Stimulated activated CD4-positive, alpha-beta T cell treated with anti-CD3 and anti-CD28 coated beads, Interleukin-15, amount 100 ng/mL, for 24 hours (primary cell): ENCODE measurements at places on chromosomes 13 and 19.

DNA sequence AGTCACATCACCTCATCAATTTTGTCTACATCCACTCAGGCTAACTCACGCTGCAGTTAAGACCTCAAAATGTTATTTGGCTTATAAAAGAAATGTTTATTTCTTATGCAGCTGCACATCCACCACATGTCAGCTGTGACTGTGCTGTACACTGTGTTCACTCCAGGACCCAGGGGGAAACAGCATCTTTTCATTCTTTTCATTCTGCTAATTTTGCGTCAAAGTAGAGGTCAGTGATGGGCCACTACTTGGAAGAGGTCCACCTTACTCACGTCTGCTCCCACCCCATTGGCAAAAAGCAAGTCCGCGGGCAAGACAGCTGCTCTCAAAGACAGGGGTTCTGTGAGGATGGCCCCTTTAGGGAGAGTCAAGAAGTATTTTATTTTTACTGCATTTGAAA is 4.5 kb upstream of the DCT start:
- no peak for DNase-seq

- peak; percentile 90 for DNase-seq
Observed at GRCh38 chr19:1266129-1266915, 2.8 kb upstream of the CIRBP start.

DNA sequence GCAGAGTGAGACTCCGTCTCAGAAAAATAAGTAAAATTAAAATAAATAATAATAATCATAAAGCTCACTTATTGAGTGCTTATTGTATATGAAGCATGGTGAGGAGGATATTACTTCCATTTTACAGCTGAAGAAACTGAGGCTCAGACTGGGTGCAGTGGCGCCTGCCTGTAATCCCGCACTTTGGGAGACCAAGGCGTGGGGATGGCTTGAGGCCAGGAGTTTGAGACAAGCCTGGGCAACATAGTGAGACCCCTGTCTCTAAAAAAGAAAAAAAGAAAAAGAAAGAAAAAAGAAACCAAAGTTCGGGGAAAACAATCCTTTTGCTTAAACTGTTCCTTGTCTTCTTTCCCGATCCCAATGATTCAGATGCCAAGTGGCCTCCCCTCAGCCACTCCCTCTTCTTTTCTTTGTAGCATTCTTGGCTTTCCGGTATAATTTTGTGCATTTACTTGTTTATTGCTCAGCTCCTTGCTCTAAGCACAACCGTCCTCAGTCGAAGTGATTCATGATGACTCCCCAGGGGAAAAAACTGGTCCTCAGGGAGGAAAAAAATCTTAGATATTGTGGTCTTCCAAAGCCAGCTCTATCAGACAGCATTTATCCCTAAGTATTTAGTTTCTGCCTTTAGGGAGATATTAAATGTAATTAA is 965 bp upstream of the EIF3G start:
- no peak for DNase-seq

- no peak for DNase-seq
Observed at GRCh38 chr13:35279500-35279899, 197.0 kb downstream of the MAB21L1 start.

DNA sequence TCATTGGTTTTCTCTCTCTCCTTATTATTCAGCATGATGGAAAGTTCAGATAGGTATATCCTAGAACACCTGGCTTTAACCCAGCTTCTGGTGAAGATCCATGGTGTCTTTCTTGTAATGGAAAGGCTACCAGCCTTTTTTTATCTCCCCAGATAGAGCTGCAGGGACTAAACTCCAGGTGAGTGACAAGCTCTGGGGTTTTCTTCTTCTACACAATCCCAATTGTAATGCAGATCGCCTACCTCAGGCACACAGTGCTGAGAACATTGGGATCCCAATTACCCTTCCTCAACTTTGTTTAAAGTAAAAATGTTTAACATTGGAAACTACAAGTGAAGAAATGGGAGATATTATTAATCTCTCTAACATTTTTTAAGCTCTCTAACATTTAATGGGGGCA is 1851.7 kb downstream of the PCDH9 start:
- DNase-seq: no peak

GRCh38 chr19:18649371-18650020 is 12.7 kb downstream of the KLHL26 start:
- no peak for DNase-seq

DNA sequence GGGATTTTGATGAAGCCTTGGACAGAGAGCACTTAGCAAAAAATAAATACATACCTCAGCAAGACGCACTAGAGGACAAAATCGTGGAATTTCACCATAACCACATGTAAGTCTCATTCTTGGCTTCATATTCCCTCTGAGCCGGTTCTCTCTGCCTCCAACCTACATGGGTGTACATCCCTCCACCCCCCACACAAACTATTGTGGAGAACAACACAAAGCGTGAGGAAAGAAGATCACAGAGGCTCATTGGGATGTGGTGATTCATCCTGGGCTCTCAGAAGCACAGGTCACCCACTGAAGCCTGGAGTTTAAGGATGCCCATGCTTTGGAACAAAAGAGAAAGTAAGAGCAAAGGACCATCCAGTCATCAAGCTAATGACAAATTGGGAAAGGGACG is 192.2 kb downstream of the STK24 start:
- DNase-seq: no peak

DNA sequence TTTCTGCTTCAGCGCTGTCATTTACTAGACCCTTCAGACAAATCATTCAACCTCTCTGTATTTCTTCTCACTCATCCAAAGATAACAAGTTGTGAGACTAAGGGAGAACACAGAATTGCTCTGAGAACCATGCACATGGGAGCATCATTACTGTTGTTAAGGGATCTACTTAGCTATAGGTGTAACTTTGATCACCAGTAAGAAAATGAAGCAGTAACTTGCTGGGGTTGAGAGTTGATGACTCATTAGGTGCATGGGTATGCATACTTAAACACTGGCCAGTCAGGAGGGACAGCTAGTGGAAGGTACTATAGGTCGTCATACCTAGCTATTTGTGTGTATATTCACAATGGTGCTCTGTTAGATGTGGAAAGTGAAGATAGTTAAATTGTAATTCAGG is 61.5 kb downstream of the B3GLCT start:
- DNase-seq: no peak

DNA sequence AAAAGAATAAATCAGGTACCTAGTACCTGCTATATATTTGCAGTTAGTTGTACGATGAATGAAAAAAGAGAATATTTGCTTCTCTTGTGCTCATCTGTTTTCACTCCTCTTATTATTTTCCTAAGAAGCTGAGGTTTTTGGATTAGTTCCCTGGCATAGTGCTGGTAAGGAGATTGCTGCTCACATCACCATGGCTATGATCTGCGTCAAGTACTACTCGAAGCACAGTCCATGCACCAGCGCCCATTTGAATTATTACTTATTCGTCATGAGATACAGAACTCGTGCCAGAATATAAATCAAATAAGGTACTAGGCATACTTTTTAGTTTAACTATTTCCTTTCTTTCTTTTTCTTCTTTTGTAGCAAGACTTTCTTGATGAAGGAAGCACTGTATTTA is 7.1 kb downstream of the SERTM1 start:
- no peak for DNase-seq

DNA sequence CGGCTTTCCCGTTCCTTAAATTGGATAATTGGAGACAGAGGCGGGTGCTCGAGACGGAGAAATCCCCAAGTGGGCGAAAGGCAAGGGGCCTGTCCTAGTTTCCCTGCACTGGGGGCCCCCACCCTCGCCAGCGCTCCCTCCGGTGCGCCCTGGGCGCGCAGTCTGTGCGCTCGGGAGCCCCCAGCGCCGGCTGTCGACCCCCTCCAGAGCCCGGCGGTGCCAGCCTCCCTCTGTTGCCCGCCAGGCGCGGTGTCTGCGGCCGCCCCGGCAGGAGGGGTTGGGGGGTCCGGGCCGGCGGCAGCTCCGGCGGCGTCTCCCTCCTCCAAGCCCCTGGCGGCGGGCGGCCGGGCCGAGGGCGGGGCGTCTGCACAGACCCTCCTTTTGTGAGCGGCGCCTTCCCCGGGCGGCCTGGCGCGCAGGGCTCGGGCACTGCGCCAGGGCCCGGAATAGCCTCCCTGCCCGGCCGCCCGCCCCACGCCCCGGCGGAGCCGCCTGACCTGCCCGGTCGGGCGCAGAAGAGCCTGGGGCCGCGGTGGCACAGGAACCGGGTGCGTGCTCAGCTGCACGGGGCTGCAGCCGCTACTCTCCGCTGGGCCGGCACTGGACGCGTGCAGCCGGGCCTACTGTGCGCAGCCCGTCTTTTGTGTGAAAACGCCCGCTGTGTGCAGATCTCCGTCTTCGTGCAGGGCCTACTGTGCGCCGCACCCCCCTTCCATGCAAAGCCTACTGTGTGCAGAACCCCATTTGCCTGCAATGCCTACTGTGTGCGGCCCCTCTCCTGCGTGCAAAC is 13.2 kb downstream of the GADD45B start:
- DNase-seq: peak; percentile 39

GRCh38 chr19:12912571-12912970 is 6.5 kb downstream of the SYCE2 start:
- DNase-seq: no peak

DNA sequence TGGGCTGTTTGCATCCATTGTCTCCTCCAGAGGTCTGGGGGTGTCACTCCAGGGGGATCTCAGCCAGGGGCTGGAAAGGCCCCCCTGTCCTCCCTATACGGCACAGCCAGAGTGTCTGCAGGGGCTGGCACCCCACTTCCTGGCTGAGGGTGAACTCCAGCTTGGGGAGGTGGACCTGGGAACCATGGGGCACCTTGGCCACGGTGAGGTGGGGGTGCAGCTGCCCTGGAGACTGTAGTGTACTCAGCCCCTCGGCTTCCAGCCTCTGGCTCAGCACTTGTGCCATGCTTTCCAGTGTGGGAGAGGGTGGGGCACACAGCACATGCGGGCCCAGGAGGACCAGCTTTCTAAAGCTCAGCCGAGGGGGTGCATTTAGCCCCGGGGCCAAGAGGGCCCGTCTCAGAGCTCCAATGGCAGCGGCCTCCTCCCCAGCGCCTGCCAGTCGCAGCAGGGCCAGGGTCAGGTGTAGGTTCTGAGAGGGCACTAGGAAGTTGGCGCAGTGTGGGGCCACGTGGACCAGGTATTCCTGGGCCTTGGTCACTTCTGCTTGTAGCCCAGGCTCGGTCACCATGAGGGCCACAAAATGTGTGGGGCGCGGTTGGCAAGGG is 1.4 kb downstream of the LENG9 start:
- DNase-seq: no peak

DNA sequence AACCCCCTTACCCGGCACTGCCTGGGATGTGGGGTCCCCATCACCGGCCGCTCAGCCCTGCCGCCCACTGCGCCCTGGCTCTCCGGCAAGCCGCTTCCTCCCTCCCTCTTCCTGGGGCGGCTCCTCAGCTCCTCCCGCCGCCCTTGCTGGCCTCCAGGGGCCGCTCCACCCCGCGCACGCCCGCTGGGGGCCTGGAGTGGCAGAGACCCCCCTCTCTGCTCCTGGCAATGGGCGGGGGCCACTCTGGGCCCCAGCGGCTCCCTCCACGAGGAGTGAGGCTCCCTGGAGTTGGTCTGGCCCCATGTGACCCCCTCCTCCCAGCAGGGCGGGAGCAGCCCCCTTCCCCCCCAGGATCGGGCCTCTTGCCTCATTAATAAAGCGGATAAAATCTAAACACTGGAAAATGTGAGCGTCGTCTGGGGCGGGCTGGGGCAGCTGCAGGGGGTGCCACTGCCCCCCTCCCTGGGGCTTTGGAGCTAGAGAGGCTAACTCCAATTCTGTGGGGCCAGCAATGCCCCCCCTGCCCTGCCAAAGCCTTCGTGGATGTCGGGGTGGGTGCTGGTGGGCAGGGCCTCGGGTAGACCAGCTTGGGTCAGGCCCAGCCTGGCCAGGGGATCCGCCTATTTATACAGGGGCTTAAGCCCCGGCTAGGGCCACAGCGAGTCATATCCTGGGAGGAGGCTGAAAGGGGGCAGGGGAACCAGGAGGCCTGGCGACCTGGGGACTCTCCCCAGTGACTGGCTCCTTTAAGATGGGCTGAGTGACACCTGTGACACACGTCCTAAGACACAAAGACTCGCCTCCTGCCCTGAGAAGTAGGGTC is at the start of gene PTGER1:
TSS of gene PTGER1 (minus strand) at position 104 of the 823 bp plus-strand sequence. CDS start 1,034 bp downstream, outside the sequence.
- DNase-seq: peak; percentile 58

DNA sequence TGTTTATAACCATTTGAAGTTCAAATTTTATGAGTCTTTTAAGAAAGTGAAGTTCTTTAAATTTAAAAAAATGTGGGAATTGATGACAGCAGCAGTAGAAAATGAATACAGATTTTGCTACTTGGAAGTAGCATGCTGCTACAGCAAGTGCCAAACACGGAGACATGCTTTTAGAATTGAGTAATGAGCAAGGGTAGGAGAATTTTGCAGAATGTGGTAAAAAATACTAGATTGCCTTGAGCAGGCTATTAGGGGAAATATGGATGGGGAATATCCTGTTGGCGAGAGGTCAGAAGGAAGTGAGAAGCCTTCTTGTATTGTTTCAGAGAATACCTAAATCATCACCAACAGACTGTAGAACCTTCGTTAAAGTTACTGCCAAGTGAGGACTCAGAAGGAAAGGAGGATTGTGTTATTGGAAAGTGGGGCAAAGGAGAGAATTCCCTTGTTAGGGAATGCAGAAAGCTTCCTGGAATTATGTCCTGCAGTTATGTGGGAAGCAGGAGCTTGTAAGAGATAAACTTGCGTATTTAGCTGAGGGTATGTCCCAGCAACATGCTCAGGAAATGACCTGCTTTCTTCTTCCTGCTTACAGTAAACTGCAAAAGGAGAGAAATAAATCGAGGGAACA is 32.4 kb upstream of the OXGR1 start:
- DNase-seq: no peak

DNA sequence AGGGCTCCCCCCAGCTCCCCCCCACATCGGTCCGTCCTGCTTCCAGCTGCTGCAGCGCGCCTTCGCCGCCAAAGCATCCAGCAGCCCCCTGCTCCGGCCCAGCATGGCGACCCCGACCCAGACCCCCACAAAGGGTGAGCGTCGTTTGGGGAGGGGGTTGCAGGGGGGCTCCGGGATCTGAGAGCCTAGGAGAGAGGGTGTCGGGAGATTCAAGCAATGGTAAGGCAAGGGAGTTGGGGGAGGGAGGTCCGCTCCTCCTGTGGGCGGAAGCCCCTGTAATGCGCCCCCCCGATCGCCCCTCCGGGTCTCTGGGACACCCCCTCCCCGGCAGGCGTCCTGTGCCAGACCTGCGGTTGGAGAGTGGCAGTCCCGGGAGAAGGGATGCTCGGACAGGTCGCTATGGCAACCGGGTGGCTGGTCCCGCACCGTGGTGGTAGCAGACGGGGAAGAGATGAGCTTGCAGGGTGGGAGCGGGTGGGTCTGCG is at the start of gene FXYD7:
TSS of gene FXYD7 (plus strand) at position 25 of the 485 bp plus-strand sequence. CDS start at position 104, 79 bp downstream.
- no peak for DNase-seq

DNA sequence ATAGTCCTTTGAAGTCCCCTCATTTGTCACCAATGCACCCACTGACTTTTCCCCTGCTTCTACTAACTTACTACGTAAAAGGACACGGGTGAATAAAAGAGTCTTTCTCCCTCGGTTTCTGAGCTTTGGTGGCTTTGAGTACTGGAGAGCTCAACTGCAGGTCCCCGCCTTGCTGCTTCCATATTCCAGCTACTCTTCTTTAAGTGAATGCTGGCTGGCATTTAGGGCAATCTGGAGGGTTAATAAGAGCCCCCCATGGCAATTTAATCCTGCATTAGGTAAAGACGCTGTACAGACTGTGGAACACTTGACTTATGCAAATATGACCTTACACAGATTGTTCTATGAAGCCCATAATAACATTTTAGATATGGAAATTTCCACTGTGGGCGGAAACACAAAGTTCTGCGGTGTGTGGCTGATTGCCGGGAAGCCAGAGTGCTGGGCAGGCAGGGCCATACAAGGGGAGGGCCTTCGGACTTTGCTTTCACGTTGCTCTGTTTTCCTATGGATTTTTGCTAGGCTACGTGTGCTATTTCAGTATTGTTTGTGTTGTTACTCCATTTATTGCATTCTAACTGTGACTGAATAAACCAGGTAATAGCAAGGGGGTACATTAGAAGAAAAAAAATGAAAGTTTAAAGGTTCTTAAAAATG is 97.5 kb downstream of the SLC10A2 start:
- DNase-seq: no peak
